Activated CD4-positive, alpha-beta T cell treated with anti-CD3 and anti-CD28 coated beads, Interleukin-2, amount 50 U/mL, for 24 hours (primary cell): ENCODE measurements at places on chromosomes 2 and 18.

DNA sequence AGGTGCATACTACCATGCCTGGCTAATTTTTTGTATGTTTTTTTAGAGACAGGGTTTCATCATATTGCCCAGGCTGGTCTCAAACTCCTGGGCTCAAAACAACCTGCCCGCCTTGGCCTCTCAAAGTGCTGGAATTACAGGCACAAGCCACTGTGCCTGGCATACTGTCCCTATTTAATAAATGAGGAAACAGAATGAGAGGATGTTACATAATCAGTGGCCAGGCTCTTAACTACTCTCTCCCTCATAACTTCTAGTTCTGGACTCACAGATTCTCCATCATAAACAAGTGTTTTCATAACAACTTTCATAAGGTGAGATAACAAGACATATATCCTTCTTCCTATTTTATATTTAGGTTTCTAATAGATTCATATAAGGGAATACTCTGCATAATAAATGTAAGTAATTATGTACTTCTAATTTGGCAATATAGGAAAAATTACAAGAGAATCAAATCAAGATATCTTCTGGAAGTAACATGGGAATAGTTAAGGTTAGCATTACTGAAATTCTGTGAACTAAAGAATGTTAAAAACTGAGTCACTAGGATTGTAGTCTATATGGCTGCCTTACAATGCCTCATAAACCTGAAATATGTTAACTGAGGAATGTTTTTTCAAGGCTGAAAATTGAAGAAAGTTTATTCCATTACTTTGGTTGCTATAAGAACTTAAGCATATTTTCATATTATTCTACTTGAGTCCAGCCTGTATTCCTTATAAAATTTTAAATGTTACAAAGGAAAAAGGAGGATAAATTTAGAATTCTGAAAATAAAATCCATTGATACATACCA lies 71.3 kb downstream of the SLC25A12 start:
- no peak for DNase-seq

GRCh38 chr2:46198164-46198883 lies 98.9 kb upstream of the EPAS1 start:
- DNase-seq: no peak

- no peak for DNase-seq
These were observed 7.2 kb downstream of the FHOD3 start for GRCh38 chr18:36304723-36305122.

GRCh38 chr2:98334439-98335078 lies 11.7 kb upstream of the CNGA3 start:
- no peak for DNase-seq

GRCh38 chr2:41972819-41973218 lies 75.0 kb upstream of the PKDCC start:
- DNase-seq: no peak

DNA sequence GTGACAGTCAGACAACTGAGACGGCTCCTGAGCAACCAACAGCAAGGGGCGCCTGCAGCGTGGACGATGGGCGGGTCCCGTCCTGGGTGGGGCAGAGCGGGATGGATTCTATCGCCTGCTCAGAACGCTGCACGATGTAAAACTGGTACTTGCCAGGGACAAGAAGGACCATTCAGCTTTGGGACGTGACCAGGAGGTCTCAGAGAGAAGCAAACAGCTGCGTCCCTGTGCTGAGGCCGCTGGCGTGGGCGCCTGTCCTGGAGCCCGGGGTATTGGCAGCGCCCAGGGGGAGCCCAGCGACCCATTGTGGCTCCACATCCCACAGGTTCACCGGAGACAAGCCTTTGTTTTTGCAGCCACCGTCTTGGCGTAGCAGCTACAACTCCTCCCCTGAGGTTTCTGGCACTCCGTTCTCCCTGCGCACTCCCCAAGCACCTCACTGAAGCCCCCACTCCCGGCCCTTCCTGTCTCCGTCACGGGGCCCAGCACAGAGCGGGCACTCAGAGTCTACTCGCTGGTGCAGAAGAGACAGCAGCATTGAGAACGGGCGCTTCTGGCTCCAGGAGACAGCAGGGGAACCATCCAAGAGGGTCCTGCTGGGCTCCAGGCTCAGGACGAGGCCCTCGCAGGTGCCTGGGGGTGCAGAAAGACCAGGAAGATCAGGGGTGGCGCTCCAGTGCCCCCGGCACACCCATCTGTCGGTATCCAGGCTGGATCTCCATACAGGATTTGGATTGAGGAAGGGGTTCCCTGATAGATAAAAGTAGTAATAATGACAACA lies 22.1 kb upstream of the KCNG2 start:
- no peak for DNase-seq

GRCh38 chr18:56191334-56191733 lies 447.1 kb downstream of the TXNL1 start:
- DNase-seq: no peak

DNA sequence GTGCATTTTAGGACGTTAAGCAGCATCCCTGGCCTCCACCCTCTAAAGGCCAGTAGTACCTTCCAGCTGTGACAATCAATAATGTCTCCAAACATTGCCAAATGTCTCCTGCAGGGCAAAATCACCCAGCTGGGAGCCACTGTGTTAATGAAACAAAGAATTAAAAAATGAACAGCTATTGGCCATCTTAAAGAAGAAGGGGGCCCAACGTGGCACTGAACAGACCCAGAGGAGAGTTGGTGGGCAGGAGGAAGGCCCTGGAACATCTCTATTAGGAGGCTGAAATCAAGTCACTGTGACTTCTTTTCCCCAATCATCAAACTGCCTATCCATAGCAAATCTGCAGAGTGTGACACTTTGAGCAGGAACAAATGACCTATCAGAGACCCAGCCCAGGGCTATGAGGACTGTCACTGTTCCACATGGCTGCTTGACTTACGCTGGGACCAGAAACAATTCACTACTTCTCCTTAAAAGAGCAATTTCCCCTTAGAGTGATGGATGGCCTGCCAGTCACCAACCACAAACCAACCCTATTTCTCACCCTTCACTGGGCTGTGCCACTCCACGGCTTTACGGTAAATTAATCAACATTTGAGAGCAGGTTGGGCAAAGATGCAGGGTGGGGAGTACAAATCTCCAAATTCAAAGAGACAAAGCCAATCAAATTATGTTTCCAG lies 35.2 kb upstream of the TEX51 start:
- no peak for DNase-seq

DNA sequence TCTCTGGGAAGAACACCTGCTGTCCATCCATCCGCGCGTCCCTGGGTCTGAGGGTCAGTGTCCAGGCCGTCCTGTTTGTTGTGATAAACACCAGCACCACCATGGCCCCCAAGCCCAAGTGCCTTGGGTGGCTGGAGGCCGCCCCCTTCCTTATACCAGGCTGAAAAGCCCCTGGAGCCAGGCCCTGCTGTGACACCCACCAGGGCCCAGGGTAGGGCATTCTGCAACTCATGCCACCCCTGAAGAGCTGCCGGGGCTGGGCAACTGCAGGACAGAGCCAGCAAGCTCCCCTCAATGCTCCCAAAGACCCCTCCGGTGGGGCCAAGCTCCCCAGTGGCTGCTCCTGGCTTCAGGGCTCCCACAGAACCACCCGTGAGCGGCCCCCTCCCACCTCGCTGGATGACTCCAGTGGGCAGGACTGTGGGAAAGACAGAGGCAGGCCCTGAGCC lies 31.9 kb upstream of the SNED1 start:
- DNase-seq: no peak

DNA sequence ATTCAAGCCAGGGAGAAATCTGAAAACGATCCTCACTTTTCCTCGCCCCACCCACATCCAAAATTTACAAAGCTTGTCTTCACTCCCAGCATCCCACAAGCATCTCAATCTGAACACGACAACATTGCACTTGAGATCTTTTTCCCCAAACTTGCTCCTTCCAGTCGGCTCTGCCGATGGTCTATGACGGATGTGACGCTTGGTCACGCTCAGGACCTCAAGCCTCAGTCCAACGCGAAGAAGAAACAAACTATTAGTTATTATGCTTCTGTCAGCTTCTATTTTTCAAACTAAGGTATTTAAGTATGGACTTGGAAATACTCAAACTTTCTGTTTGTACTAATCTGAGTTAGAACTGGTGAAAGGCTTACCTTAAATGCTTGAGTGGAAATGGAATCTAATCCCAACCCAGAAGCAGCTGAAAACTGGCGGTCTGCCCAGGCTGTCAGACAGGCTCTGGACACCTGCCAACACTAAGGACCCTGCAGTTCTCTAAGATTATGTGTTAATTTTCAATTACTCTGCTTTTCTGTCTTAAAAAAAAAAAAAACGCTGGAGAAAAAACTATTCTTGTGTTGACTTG lies 132.1 kb upstream of the DNMT3A start:
- DNase-seq: no peak

- no peak for DNase-seq
These were observed 625.6 kb downstream of the EPHA4 start for GRCh38 chr2:220946552-220946951.

- no peak for DNase-seq
These were observed 2.4 kb downstream of the TTN start for GRCh38 chr2:178804791-178805190.

DNA sequence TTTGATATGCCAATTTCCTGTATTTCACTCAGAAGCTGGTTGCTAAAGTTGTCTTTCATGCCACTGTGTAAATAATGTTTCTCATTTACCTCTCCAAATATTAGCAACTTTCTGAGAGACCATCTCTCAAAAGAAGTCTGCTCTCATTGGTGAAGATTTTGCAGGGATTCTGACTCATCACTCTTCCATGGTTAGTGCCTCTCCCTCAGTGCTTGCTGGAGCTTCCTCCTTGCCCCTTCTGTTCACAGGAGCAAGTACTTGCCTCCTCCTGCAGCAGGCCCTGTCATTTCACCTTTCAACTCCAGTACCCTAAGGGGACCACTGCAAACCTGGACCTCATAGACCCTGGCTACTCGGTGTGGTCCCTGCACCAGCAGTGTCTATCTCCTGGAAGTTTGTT lies 168.8 kb downstream of the ZNF385B start:
- no peak for DNase-seq

DNA sequence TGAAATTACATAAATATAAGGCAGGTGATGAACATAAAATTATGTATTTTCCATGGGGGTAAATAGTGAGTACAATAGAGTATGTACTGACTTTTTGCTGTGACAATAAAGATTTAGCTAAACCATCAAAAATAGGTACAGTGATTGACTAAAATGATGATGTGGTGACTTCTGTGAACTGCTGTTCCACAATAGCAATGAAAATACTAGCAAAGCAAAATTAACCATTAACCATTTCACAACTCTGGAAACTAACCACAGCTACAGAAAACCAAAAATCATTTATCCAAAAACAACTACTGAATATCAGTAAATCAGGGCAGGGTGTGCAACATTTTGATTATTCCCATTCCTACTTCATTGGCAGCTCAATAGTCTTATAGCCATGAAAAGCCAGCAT lies 161.4 kb upstream of the GYPC start:
- no peak for DNase-seq

DNA sequence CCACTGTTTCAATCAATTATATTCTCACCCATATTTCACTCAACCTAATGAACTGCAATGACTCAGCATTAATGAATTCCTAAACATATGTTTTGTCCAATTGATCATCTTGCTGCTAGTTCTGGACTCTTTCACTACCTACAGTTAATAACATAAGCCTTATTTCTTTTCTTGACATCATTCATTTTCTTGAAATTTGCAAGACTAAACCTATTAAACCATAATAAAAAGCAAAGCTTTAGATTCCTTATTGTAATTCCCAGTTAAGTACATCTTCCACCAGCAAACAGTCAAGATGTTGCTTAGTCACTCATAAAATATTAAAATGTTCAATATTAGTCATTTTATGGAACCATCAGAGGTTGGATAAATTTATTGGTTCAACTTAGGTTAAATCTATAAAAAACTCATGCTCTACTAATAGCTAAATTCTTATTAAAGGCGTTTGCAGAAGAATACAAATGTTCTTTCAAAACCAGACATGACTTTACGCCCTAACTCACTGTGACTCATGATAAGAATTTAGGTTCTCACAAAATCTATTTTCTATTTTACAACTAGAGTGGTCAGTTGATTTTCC lies 599.4 kb downstream of the RNF144A start:
- DNase-seq: no peak

DNA sequence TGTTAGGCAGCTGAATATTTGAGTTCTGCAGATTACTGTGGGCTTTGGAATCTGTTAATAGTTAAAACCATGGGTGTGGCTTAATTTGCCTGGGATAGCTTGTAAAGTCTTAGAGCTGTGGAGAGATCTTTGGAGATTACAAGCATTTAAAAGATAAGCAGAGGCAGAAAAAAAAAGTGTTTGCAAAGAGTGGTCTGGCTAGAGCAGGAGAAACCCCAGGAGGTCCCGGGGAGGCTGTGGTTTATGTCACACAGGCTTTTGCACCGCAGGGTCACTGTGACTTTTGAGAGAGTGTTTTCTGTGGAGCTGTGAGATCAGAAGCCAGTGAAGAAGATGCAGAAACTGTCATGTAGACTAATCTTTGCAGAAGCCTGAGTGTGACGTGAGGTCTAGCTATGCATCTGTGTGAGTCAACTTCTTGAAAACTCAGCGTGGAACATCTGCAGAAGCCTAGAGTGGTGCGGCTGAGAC lies 49.0 kb downstream of the SETBP1 start:
- peak; percentile 37 for DNase-seq

DNA sequence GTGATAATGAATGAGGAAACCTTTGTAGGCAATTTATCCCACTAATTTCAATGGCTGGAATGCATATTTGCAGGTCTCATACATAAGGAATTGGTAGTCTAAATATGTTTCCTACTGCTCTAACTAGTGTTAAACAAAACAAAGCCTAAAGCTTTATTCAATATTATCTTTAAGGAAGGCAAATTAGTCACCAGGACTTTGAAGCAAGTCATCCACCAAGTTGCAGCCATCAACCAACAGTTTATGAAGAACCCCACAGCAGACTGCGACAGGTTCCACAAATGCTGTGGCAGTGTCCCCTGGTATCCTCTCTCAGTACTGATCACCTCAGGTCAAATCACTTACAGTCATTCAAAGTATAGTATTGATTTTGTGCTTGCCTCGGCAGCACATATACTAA lies 181.5 kb upstream of the ZFP36L2 start:
- DNase-seq: no peak

GRCh38 chr2:240463866-240464481 lies 28.5 kb downstream of the GPC1 start:
- DNase-seq: no peak

- no peak for DNase-seq
These were observed 10.3 kb upstream of the IL1R2 start for GRCh38 chr2:101981504-101981903.
